Stimulated activated CD4-positive, alpha-beta T cell treated with anti-CD3 and anti-CD28 coated beads, Interleukin-1b, Interleukin-23, amount 100 ng/mL, for 1 hour (primary cell): ENCODE measurements at places on chromosomes 2 and 18.

- no peak for DNase-seq
Measured at GRCh38 chr2:205712508-205712907, 30.2 kb downstream of the NRP2 start.

GRCh38 chr18:13270279-13270855 is 51.8 kb downstream of the LDLRAD4 start:
- DNase-seq: no peak

- no peak for DNase-seq
Measured at GRCh38 chr2:229297247-229297646, 26.2 kb upstream of the PID1 start.

GRCh38 chr18:12837747-12838146 is 46.3 kb downstream of the PTPN2 start:
- DNase-seq: no peak

- DNase-seq: no peak
Measured at GRCh38 chr2:185208261-185208660, 530.3 kb upstream of the FSIP2 start.

- DNase-seq: no peak
Measured at GRCh38 chr2:26982102-26982742, 11.8 kb downstream of the MAPRE3 start.

DNA sequence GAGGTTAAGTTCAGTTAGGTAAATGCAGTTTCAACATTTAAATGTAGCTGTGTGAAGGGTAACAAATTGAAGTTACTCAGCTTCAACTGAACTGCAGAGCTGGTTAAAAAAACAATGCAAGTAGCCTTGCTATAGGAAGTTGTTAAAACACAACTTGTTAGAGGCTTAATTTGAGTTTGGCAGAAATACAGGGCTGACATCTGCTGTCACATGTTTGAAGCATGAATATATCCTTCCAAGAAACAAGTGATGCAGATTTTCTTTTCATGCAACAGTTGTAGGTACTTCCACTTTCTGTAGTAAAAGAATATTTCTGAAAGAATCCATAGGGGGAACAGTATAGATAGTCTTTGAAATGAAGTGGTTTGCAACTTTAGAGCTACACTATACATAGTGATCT is 208.7 kb upstream of the RASGRP3 start:
- no peak for DNase-seq

GRCh38 chr2:151918308-151918707 is 90.1 kb upstream of the ARL5A start:
- no peak for DNase-seq

- DNase-seq: no peak
Measured at GRCh38 chr2:210198326-210198725, 26.9 kb downstream of the ACADL start.

DNA sequence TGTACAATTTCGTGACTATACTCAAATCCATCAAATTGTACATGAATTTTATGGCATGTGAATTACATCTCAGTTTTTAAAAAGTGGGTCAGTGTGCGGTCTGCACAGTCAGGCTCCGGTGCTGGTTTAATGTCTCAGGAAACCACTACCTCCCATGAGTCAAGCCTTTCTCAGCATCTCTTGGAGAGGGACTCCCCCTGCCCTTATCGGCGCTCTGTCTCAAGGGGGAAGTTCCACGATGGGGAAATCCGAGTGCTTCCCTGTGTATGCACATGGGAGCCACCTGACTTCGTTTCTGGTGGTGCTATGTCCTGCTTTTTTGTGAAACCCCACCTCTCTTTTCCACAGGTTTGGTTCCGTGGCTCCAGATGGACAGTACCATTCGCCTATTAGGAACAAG is 72.5 kb downstream of the ACOXL start:
- no peak for DNase-seq

DNA sequence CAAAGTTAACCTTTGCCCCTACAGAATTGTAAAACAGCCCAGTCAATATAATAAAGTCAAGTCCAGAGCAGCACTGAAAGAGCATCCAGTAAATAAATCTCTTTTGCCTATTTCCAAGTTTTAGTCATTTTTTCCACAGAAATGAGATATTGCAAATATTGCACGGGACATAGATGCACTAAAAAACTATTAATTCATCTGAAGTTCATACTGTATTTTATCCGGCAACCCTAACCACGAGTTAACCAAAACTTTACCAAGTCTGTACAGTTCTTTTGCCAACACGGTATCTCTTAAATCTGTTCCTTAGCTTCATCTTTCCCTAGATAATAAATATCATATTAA is 484 bp upstream of the ASNSD1 start:
- DNase-seq: no peak

GRCh38 chr2:110688594-110689091 is 10.8 kb upstream of the BUB1 start:
- no peak for DNase-seq

DNA sequence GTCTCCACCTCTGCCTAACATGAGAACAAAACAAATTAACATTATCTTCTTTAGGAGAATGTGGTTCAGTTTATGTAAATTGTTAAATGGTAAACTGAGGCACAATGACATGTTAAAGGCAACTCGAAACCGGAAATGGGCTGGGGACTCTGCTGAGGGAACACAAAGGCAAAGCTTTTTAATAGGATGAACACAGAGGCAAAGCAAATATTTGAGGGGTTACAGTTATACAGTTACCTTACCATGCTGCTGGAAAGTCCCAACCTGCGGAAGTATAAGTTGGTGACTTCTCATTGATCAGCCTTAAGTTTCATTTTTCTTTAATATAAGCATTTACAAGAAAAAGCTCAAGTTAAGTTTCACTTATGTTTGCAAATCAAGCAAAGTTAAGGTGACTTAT is 195.0 kb downstream of the DLGAP1 start:
- DNase-seq: no peak

DNA sequence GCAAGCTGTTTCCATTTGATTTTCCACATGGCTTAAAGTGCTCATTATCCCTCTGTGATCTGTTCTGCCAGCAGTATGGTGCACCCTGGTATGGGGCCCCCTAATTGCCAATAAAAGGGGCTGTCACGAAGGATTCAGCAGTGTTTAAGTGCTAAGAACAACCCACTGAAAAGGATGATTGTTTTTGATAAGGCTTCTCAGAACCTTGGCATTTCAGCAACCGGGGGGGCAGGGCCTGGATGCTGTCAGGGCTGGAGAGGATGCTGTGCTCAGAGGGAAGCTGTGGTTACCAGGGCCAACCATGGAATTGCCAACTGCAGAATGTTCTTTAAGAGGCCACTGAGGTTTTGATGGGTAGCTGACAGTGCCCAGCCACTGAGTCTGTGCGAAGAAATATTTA is 117.8 kb downstream of the CTIF start:
- no peak for DNase-seq

DNA sequence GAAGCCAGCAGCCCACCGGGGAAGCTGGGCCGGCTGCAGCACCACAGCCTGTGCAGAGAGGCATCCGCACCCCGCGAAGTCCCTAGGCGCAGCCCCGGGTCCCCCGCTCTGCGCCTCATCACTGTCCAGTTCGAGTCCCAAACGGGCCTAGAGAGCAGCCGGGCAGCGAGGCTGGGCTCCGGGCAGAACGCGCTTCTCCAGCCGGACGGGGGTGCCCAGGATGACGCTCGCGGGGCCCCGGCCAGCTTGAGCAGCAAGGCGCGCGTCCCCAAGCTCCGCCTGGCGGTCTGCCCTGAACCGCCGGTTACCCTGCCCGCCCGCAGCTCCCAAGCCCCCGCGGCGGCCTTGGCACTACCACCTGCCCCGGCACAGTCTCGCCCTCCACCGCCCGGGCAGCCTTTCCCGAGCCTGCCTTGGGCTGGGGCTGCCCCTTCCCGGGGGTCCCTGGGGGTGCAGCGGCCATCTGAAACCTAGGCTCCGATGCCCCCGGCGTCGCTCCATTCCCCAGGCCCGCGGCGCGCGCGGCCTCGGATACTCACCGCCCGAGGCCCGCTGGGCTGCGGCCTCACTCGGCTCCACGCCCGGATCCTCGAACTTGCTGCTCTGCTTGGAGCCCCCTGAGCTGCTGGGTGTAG is 591 bp downstream of the SLC16A14 start:
- no peak for DNase-seq

DNA sequence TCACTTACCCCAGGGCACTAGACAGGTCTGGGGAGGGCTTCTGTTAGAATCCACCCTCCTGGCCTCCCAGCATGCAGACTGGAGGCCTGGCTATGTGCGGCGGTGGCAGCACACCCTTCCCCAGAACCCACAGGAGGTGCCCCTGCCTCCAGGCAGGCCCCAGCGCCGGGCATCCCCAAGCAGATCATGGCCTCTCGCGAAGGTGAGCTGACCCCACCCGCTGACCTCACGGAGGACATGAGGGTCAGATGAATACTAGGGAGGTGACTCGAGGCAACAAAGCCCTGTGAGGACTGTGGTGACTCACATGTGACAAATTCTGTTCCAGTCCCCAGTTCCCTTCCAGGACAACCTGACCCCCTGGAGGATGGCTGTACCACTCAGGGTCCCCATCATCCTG is 1.9 kb downstream of the MAB21L4 start:
- DNase-seq: no peak

DNA sequence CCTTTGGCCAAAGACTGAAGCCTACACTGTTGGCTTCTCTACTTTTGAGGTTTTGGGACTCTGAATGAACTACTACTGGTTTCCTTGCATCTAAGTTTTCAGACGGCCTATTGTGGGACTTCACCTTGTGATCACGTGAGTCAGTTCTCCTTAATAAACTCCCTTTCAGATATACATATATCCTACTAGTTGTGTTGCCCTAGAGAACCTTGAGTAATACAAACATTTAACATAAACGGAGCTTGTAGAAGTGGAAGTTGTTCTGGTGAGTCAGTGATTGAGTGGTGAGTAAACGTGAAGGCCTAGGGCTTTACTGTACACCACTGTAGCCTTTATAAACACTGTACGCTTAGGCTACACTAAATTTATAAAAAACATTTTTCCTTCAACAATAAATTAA is 107.2 kb upstream of the CDH2 start:
- DNase-seq: no peak

DNA sequence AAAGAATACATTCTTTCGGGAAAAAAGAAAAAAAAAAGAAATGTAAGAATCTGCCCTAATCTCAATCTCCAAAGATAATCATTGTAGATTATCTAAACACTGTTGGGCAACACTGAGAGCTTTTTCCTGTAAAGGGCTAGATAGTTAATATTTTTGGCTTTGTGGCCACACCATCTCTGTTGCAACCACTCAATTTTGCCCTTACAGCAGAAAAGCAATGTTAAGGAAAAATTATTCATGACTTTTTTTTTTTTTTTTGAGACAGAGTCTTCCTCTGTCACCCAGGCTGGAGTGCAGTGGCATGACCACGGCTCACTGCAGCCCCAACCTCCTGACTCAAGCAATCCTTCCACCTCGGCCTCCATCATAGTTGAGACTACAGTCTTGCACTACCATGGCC is 17.3 kb upstream of the FZD5 start:
- DNase-seq: no peak

GRCh38 chr2:19797243-19797810 is 104.5 kb downstream of the TTC32 start:
- DNase-seq: no peak

DNA sequence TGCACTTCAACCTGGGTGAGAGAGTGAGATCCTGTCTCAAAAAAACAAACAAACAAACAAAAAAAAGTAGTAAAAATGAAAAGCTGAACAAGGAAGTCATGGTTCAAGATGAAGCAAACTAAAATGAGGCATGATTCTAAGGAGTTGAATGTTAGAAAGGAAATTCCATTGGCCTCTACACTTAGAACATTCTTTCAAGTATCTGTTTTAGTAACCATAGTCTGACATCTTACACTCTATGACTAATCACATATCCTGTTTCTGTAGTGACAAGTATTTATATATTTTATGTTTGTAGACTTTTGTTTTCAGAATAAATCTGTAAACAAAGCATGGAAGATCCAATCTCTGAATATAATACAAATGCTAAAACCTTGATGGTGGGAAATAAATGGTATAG is 164.1 kb downstream of the KIAA1328 start:
- no peak for DNase-seq

DNA sequence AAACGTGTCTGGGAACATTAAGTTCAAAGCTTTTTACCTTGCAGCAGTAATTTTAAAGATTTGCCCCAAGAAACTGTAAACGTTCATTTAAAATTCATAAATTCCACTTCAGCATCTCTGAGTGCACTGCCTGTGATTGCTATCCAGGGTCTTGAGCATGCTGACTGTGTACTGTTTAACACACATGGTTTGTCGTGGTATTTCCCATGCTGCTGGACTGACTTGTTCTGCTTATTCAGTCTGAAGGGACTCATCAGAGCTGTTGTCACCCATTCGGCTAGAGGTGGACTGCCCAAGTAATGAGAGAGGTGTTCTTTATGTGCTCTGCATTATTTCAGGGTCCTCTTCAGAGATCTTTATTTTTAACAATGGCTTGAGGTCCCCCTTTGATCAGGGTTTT is 53.1 kb downstream of the RHBDD1 start:
- no peak for DNase-seq

DNA sequence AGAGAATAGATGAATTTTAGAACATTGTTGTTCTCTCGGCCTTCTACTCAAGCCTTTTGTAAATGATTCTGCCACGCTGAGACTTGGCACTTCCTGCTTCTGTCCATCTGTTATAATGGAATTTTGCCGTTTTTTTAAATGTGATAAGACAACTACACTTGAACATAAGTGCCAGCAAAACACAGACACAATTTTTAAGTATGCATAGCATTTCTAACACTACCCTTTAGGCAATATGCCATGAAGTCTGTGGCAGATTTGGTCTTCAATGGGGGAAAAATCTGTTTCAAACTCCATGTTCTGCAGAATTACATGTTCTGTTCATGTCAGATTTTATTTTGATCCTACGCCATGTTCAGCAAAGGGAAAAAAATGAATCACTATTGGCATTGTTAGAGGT is 1170.7 kb upstream of the SLC39A10 start:
- DNase-seq: no peak

DNA sequence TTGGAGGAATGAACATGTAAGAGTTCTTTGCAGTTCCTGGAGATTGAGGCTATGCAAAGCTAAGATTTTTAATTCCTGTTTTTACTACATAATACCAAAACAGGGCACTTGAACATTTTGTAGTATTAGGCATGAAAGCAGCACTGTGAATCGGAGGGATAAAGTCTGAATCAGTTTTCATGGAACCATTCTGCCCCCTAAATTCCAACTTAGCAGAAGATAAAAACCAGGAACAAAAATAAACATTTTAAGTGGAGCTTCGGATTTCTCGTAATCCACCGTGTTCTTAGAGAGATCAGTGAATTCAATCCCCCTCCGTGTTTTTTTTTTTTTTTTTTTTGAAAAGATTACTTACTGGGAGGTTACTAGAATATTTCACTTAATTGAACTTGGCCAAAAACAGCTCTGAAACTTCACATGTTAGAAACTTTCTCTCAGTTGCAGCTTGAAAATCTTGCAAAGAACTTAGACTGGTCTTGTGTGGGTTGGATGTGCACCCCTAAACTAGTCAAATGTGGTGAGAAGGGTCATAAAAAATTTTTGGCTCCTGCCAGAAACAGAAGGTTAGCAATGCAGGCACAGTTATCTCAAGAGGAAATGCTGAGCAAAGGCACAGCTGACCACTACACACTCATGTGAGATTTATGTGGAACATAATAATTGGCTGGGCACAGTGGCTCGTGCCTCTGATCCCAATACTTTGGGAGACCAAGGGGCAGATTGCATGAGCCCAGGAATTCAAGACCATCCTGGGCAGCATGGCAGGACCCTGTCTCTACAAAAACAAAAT is 145.4 kb upstream of the RNF152 start:
- DNase-seq: no peak
